HCT116 (cell line): ENCODE measurements at places on chromosomes 2 and 18.
A peak's percentile ranks its signal among the peaks of the same experiment; 100 is the strongest.

GRCh38 chr2:27727257-27727656 is 44.3 kb upstream of the MRPL33 start:
- no peak for DNase-seq

GRCh38 chr2:144325086-144325485 is 194.8 kb downstream of the ZEB2 start:
- DNase-seq = no peak

- DNase-seq = no peak
These were observed 254.6 kb upstream of the ID2 start for GRCh38 chr2:8427211-8427610.

DNA sequence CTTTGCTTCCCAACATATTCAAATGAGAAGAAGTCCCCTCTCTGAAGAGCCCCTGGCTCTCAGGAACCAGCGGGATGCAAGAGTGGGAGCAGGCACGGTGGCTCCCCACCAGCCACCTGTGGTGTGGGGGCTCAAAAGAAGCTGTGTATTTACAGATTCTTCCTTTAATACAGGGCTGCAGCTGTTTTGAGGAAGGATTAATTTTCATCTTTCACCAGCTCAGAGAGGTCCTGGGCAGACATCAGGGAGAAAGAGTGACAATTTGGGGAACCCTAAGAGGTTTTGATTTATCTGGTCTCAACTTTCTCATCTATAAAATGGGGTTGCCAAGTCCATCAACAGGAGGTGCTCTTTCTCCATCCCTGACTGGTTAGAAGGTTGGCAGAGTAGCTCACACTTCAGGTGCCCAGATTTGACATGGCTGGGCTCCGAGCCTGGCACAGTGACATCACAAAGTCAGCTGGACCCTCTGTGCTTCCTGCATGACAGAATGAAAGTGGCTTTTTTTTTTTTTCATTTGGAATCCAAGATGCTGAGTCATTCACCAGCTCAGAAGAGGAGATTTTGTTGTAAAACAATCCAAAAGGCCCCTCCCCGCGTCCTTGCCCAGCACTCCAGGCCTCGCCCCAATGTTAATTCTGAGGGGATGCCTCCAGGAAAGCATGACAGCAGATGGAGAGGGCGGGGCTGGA is 15.5 kb upstream of the SIX2 start:
- peak; percentile 27 for DNase-seq
